ENCODE measurements at places on chromosomes 2 and 18.

DNA sequence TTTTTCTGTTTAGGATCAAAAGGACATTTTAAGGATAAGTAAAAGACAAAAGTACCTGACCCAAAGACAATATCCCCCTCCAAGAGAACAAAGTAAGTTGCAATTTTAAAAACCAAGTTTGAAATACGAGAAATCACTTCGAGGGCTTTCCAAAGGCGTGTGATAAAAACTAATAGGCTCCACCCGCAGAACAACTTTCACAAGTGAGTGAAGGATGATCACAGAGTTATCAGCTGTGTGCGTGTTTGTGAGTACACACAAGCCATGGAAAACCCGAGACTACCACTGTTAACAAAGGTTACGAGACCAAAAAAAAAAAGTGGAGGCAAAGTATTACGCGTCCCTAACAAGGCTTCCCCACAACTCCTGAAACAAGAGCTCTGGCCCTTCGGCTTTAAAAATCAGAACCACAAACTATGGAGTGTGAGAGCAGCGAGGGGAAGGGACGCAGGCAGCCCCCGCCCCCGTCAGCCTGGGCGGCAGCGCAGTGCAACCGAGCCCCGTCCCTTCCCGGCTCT, 719 bp downstream of the SMAD2 start:
- DNase-seq = no peak

- DNase-seq = no peak
Measured at GRCh38 chr2:56671973-56672569, 488.3 kb downstream of the CCDC85A start.

GRCh38 chr2:109062145-109062858, 66.7 kb upstream of the SH3RF3 start:
- no peak for DNase-seq

- DNase-seq = no peak
Measured at GRCh38 chr18:45863469-45863868, 38.0 kb downstream of the SIGLEC15 start.

DNA sequence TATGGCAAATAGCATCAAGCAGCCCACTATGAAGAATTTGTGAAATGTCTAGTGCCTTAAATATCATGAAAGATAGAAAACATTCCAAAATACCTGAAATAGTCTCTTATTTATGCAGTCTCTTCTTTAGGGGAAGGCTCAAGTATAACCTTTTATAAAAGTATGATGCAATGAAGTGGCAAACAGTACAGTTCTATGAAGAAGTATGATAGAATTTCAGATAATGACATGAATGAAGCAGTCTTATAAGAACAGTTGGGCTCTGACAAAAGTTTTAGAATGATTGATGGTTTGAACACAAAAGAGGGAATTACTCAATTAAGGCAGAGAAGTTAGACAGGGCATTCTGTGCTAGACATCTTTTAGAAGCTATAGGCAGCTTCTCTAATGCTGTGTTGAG, 1791.8 kb upstream of the PIK3C3 start:
- DNase-seq = no peak

GRCh38 chr2:189234991-189235390, 55.4 kb upstream of the COL5A2 start:
- DNase-seq = no peak

DNA sequence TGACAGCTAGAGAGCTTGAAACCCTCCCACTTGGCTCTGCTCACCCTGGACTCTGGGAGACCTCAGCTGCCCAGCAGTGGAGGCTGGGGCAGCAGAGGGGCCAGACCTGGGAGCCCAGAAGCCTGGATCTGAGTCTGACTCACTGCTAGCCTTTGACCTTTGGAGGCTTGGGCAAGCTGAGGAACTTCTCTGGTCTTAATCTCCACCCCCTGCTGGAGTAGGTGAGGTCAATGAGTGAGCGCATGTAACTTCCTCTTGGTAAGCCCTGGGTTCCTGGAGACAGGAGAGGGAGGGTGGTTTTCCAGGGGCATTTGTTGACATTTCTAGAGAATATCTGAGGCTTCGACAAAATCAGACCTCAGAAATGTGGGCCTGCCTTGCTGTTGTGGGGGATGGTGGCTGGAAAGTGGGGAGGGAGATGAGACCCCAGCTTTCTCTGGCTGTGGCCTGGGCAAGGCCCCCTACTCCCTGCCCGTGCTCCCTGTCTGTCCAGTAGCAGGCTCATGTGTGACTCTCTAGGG, 73.0 kb upstream of the YWHAQ start:
- DNase-seq = no peak

- DNase-seq = no peak
Measured at GRCh38 chr2:179250095-179250494, 14.5 kb downstream of the SESTD1 start.

DNA sequence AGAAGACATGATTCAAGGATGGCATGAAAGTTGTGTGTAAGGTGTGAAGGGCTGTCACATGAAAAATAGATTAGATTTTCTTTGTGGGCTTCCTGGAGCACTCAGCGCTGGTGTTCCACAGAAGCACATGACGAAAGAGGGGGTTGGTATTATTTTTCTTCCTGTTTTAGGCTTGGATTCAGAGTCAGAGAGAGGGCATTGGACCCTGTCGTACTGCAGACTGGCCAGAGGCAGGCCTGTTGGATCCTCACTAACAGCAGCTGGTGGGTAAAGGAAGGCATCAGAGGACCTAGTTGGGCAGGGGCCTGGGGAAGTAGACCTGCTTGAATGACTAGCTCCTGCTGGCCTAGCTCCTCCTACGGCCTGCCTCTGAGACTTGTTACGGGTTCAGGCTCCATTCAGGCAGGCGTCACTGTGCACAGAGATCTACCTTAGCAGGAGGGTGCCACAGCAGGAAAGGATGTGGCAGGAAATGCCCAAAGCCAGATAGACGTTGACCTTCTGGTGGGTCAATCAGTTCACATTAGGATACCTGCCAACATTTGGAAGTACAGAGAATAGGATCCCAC, 13.1 kb downstream of the CTLA4 start:
- DNase-seq = no peak

- no peak for DNase-seq
Measured at GRCh38 chr2:232980683-232981082, 32.4 kb downstream of the NGEF start.

- DNase-seq = no peak
Measured at GRCh38 chr2:106885329-106885728, 638 bp downstream of the ST6GAL2 start.

DNA sequence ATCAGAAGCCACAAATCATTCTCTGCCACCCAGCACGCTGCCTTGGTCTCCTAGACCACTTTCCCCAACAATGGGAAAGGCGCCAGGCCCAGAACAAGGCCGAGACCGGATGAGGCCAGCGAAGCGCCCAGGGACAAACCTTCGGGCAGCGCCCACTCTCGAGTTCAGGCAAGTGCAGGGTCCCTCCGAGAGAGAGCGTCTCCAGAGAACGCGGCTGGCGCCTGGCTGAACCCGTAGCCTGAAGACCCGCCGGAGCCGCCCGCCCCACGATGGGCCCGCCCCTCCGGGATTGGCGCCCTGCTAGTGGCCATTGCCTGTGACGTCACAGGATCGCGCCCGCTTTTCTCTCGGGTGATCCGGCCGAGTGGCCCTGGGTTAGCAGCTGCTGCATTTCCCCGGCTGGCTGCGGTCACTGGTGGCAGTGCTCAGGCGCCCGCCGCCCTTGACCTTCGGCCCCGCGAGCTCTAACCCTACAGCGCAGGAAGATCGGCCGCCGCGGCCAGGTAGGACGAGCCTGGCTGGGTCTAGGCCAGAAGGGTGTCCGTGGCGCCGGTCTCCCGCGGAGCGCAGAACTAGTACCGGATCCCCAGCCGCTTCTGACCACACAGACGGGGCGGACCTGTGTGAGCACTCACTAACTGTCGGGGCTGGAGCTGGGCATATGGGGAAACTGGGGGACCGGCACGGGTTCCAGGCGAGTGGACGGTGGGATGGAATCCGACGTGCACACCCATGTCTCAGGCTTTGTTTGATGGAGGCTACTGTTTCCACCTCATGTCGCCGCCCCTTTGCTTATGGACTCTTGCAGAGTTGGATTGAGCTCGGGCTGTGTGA, at the start of gene FAHD2A:
FAHD2A (plus strand) TSS at position 339 of the 834 bp plus-strand sequence. CDS start 2,851 bp downstream, outside the sequence.
- peak; percentile 98 for DNase-seq

DNA sequence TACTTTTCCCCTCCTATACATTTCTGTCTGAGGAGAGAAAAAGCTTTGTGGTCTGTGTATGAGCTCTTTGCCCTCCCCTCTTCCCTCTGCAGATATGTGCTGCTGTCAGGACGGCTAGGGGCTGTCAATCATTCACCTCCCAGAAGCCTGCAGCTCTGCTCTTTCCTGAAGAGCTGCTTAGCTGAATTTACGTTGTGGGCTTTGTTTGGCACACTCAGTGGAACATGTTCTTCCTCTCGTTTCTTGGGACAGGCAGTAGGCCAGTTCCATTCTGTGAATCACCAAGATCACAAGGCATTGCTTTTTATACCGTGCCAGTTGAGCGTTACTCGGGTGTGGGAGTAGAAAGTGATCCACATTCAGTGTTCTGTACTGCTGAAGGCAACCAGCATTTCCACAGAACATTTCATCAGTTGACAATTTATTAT, 136.7 kb downstream of the LAMA3 start:
- peak; percentile 61 for DNase-seq

GRCh38 chr2:186486651-186487647, 889 bp downstream of the ZC3H15 start:
- no peak for DNase-seq

- no peak for DNase-seq
Measured at GRCh38 chr2:139969323-139969722, 1189.1 kb upstream of the NXPH2 start.

- DNase-seq = no peak
Measured at GRCh38 chr2:223196331-223196730, 144.3 kb downstream of the KCNE4 start.

GRCh38 chr2:44778671-44779476, 162.6 kb upstream of the SIX3 start:
- no peak for DNase-seq

DNA sequence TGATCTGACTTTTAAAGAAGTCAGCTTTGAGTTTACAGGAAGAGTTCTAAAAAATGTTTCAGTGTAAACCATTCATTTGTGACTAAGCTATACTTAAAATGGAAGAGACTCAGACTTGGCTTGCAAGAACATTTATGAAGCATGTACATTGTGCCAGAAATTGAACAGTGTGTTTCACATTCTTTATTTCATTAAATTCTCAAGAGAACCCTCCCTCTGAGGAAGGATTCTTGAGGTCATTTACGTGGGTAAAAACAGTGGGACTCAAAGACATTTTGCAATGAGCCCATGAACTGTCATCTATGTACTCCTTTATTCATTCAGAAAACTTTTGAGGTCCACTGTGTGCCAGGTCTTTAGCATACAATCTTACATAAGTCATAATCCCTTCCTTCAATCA, 143.6 kb upstream of the ZNF521 start:
- DNase-seq = no peak

DNA sequence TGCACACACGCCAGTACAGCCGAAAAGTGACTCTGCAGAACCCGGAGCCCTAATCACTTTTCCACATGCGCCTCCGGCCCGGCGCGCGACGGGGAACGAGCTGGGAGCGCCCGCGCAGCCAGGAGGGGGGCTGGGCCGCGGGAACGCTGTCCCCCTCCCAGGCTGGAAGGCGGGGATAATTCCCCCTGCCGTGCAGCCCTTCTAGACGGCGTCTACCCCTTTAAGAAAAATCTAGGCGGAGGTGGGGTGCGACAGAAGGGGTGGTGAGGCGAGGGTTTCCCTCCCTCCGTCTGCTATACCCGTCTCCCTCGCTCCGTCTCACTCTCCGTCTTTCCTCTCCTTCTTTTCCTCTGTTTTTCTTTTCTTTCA, 2.4 kb downstream of the CYP26B1 start:
- no peak for DNase-seq

DNA sequence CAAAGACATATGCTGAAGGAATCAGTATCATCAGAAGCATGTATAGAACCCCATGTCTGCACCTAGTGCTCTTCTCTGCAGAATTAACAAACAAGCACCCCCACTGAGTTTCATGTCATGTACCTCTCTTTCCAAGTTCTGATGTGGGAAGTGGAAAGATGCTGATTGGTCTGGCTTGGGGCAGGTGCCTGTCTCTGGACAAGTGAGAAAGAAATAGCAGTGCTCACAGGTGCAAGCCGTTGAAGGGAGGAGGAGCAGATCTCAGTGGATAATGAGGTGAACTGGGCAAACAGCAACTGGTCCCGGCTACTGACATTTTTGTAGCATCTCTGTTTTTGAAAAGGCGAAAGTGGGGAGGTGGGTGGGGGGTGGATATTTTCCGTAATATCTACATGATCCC, 17.5 kb upstream of the ACVR1 start:
- DNase-seq = no peak

DNA sequence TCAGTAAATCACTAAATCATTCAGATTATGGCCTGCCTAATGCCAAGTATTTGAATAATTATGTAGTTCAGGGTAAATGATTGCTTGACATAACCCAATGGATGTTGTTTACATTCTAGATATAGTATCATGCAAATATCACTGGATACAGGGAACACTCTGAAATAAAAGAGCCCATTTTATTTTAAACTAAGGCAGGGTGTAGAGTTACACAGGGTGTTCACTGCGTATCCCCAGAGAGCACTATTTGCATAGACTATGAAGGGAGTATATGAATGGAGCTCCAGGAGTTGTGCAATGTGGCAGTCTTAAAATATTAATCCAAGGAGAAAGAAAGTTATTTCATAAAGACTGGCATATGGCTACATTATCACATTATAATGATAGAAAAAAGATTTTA, 701.1 kb upstream of the KLHL29 start:
- DNase-seq = no peak

DNA sequence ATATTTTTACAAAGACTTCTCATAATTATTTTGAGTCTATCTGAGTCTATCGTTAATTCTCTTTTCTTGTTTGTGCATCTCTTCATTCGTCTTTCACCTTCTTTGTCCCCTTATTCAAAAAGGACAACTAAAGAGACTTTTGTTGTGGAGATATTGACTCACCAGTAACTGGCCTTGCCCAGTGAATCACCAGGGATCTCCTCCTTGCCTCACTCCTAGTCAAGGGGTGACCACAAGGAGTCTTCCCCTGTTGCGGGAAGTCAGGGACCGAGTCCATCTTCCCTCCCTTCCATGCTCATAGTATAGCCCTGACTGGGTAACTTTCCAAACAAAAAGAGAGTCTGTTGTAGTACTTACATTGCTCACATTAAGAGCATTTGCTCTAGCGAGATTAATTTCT, 158.9 kb downstream of the NEB start:
- no peak for DNase-seq

GRCh38 chr18:14921031-14921430, 173.1 kb downstream of the ANKRD30B start:
- no peak for DNase-seq

DNA sequence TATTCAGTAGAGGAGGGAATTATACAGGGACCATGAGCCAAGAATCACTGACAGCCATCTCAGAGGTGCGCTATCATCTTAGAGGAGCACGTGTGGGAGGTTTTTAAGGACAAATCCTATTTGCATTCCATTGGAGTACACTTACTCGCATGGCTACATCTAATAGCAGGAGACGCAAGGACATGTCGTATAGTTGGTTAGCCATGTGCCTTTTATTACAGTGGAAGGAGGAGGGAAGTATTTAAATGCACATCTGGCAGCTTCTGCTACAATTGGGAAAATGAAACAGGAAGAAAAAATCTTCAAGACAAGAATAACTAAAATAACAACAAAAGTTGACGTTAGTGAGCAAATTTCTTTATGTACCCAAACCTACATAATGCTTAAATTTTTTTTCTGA, 86.5 kb upstream of the UGP2 start:
- DNase-seq = no peak

- no peak for DNase-seq
Measured at GRCh38 chr2:209368914-209369313, 54.9 kb upstream of the MAP2 start.

GRCh38 chr2:185381631-185382030, 357.0 kb upstream of the FSIP2 start:
- no peak for DNase-seq

GRCh38 chr2:179272406-179273192, 8.0 kb upstream of the SESTD1 start:
- DNase-seq = no peak

All from psoas muscle (tissue), 8 donors.